Psoas muscle (tissue), 8 donors: ENCODE measurements at places on chromosomes 12 and 14. TPM values are rescaled to one million over a fixed set of nuclear protein-coding genes. Genes with fewer than 3 reads are reported as not detected.

SOX5 gene
- total RNA-seq: 1.6 TPM

C12orf50 gene
- total RNA-seq: not detected

KCNMB4 gene
- 1.9 TPM for total RNA-seq

KRT81 gene
- not detected for total RNA-seq

KRT72 gene
- total RNA-seq: not detected

KRT6A gene
- total RNA-seq: not detected

POTEM gene
- total RNA-seq: not detected

SLC5A8 gene
- total RNA-seq: not detected

COL2A1 gene
- not detected for total RNA-seq

FLRT2 gene
- total RNA-seq: 9.8 TPM

GRCh38 chr12:99976762-99977161 lies 8.0 kb downstream of the ANKS1B start:
- no peak for DNase-seq
- no peak overlapping the region for H3K27ac ChIP-seq
- no peak overlapping the region for H3K4me3 ChIP-seq
- H3K36me3 ChIP-seq: no peaks in the 10 kb centered on the region
- H3K27me3 ChIP-seq: no peaks in the 10 kb centered on the region

DNA sequence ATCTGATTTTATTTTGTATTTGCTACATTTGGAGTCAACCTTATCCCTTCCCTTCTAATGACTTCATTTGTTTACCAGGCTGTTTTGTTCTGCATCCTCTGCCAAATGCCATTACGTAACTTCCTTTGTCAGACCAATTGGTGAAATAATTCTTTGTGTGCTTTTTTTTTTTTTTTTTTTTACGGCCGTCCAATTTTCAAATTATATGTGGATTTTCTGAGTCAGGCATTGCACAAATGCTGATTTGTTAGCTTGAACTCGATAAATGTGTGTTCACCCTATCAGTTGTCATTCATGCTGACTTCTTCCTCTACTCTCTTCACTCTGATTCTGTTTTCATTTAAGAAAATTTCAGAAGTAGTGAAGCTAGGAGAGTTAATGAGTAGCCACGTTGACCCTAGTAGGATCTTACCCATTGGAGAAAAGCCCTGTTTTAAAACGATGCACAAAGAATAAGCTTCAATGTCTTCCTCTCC lies 386.2 kb downstream of the DIO2 start:
- H3K27ac ChIP-seq: no peak overlapping the region
- no peak overlapping the region for H3K4me3 ChIP-seq
- no peaks in the 10 kb centered on the region for H3K36me3 ChIP-seq
- H3K27me3 ChIP-seq: no peaks in the 10 kb centered on the region
- H3K4me1 ChIP-seq: no peaks in the 10 kb centered on the region
- DNase-seq: no peak

- no peaks in the 10 kb centered on the region for H3K27me3 ChIP-seq
- H3K27ac ChIP-seq: no peak overlapping the region
- H3K36me3 ChIP-seq: no peaks in the 10 kb centered on the region
These were observed 70.2 kb downstream of the SLC25A47 start for GRCh38 chr14:100393362-100393761.

GRCh38 chr12:29316752-29317151 lies 64.2 kb downstream of the ERGIC2 start:
- no peak overlapping the region for H3K4me3 ChIP-seq
- no peaks in the 10 kb centered on the region for H3K27me3 ChIP-seq
- peaks cover 12% of the 10 kb centered on the region for H3K4me1 ChIP-seq
- no peaks in the 10 kb centered on the region for H3K36me3 ChIP-seq
- DNase-seq: peak; percentile 22

DNA sequence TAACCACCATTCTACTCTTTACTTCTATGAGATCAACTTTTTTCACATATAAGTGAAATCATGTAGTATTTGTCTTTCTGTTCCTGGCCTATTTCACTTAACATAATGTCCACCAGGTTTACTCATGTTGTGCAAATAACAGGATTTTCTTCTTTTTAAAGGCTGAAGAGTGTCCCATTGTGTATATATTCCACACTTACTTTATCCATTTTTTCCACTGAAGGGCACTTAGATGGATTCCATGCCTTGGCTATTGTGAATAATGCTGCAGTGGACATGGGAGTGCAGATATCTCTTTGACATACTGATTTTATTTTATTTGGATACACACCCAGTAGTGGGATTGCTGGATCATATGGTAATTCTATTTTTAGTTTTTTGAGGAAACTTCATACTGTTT lies 181.1 kb upstream of the HMGA2 start:
- H3K27me3 ChIP-seq: no peaks in the 10 kb centered on the region
- DNase-seq: no peak
- no peak overlapping the region for H3K27ac ChIP-seq
- no peaks in the 10 kb centered on the region for H3K36me3 ChIP-seq
- H3K4me3 ChIP-seq: no peak overlapping the region

GRCh38 chr12:25372002-25372401 lies 121.3 kb upstream of the KRAS start:
- peaks cover 4% of the 10 kb centered on the region for H3K4me1 ChIP-seq
- DNase-seq: no peak
- no peaks in the 10 kb centered on the region for H3K36me3 ChIP-seq
- no peaks in the 10 kb centered on the region for H3K27me3 ChIP-seq

DNA sequence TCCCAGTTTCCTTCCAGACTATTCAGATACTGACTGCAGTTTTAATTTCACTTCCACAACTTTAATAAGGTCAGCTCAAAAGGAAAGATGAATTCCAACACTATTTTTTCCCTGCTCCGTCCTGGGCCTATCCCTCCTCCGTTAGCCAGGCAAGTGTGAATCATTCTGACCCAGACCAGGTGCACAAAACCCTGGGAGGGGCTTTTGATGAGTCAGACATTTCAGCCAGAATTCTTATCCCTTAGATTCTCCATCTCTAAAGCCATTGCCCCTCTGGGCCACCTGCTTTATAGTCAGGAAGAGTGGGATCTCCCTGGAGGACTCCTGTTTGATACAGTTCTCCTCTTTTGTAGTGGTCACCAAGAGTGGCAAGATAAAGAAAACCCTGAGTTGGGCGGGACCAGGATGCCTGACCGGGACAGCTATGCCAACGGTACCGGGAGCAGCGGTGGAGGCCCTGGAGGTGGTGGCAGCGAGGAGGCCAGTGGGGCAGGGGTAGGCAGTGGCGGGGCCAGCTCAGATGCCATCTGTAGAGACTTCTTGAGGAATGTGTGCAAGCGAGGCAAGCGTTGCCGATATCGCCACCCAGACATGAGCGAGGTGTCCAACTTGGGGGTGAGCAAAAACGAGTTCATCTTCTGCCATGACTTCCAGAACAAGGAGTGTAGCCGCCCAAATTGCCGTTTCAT lies 2.2 kb downstream of the ZC3H10 start:
- no peaks in the 10 kb centered on the region for H3K27me3 ChIP-seq
- peaks cover 42% of the 10 kb centered on the region for H3K4me1 ChIP-seq
- H3K36me3 ChIP-seq: peaks cover 3% of the 10 kb centered on the region
- H3K4me3 ChIP-seq: peak overlapping the region; percentile 81

DNA sequence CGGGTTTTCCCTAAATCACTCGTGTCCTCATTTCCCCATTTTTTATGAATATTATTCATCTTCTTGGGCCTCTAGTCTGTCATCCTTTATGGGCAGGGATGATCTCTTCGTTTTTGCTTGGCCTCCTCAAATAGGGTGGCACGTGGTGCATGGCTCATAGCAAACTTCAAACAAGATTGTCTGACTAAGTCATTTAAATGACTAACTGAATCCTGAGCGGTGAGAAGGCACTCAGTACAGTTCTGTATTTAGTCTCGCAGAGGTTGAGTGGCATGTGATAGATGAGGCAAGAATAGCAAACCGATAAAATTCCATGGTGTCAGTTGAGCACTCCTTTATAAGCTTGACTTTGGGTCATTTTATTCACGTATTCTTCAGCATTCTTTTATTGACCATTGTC lies 5.7 kb upstream of the JDP2 start:
- H3K27me3 ChIP-seq: no peaks in the 10 kb centered on the region
- no peaks in the 10 kb centered on the region for H3K36me3 ChIP-seq
- peaks cover 14% of the 10 kb centered on the region for H3K4me1 ChIP-seq
- no peak overlapping the region for H3K4me3 ChIP-seq
- no peak for DNase-seq
- H3K27ac ChIP-seq: no peak overlapping the region

DNA sequence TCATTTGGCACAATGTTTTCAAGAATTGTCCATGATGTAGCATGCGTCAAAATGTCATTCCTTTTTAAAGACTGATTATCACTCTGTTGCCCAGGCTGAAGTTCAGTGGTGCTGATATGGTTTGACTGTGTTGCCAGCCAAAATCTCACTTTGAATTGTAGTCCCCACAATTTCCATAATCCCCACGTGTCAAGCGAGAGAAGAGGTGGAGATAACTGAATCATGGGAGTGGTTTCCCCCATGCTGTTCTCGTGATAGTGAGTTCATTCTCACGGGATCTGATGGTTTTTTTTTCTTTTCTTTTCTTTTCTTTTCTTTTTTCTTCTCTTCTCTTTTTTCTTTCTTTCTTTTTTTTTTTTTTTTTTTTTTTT lies 21.8 kb upstream of the LRRK2 start:
- H3K4me1 ChIP-seq: no peaks in the 10 kb centered on the region
- no peak for DNase-seq
- H3K4me3 ChIP-seq: no peak overlapping the region
- H3K27ac ChIP-seq: no peak overlapping the region
